ENCODE measurements at places on chromosomes 2 and 18.

DNA sequence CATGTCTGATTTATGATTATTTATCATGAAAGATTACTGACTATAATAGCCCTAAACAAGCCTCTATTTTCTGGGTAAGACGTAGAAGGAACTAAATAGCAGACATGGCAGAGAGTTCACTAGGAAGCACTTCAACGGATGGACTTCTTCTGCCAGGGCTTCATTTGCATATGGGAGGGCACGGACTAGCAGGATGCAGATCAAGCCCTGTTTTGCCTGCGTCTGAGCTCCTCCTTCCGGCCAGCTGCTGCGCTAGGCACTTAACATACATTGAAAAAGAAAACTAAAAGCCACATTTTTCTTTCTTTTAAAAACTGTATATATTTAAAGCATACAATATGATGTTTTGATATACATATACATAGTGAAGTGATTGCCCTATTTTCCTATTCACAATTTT is 340.0 kb upstream of the MEX3C start:
- no peak for DNase-seq

- DNase-seq = no peak
Measured at GRCh38 chr2:36423172-36423571, 67.6 kb downstream of the CRIM1 start.

GRCh38 chr18:13454363-13455150 is 236.0 kb downstream of the LDLRAD4 start:
- DNase-seq = no peak

GRCh38 chr2:19971691-19972090 is 18.2 kb downstream of the WDR35 start:
- no peak for DNase-seq

- no peak for DNase-seq
Measured at GRCh38 chr2:195664528-195664927, 7.5 kb downstream of the SLC39A10 start.

- DNase-seq = peak; percentile 25
Measured at GRCh38 chr18:25075783-25076182, 276.2 kb downstream of the ZNF521 start.
